ENCODE measurements at places on chromosomes 2 and 18.

DNA sequence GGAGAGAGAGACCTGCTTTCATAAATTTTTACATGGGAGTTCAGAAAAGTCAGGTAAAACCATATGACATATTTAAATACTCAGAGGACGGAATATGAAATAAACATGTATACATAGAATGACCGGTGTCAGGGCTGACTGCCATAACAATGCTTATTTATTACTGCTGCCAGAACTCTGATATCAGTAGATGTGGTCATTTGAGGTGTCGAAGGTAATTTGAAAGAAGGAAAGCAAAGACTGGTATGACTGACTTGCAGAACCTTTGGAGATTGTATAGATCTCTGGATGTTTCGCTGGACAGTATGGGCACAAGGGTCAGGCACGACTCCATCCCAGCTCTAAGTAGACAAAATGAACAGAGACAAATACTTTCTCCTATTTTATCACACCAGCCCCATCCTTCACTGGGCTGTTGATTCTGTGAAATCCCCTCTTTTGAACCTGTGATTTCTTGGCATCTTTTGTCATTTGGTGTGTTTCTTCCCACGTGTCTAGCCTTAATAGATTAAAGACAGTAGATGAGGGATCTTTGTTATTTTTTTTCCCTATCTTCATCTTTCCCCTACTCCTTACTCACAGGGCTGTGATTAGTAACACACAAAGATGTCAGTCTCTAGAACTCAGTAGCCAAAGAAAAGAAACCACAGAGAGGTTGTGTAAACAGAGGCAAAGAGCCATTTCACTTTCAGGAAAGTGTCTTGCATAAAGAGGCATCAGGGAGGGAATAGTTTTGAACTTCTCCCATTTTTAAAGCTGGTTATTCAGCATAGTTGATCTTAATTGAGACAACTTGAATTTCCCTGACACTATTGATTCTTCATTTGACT lies 61.6 kb downstream of the ICOS start:
- no peak overlapping the region for H3K4me3 ChIP-seq
- H3K27me3 ChIP-seq, result peaks cover 2% of the 10 kb centered on the region
- no peaks in the 10 kb centered on the region for H3K36me3 ChIP-seq
- no peak overlapping the region for H3K27ac ChIP-seq

DNA sequence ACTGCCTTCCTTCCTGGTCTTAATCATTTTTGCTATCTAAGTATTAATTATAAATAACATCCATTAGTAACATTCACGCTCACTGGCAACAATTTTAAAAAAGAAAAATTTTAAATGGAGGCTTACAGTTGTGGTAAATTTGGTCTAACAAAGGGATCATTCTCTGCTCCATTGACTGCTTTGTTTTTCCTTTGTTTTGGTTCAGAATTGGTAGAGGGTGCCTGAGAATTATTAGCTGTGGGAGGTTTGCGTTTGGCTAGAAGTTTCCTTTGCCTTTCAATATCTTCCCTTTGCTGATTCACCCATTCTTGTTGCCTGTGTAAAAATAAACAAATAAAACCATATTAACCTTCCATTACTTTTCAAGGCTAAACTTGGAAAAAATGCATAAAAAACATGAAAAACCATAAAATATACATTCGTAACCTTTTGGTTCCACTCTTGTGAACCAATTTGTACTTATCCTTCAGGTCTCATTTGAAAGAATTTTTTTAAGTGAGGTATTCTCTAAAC lies 114.6 kb downstream of the TLK1 start:
- H3K4me1 ChIP-seq, result peaks cover 6% of the 10 kb centered on the region
- peaks cover 73% of the 10 kb centered on the region for H3K36me3 ChIP-seq
- H3K27ac ChIP-seq, result no peak overlapping the region
- H3K27me3 ChIP-seq, result no peaks in the 10 kb centered on the region

DNA sequence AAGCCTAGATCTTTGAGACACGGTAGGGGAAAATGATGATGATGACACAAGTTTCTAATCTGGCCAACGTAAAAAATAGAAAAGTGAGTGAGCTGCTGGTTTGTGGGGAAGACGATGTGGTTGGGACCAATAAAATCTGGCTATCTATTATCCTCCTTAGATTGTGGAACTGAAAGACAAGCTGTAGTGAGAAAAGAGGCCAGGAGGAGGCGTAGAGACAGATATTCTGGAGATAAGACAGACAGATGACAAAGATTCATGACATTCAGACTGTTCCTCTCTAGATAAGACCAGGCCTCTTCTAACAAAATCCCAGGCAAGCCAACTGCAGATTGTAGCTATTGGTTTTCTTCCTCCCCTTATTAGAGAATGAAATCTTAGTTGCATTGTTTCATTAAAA lies 376.3 kb upstream of the UBE2E3 start:
- no peaks in the 10 kb centered on the region for H3K27me3 ChIP-seq
- H3K4me3 ChIP-seq, result no peak overlapping the region
- no peaks in the 10 kb centered on the region for H3K4me1 ChIP-seq
- DNase-seq, result no peak

DNA sequence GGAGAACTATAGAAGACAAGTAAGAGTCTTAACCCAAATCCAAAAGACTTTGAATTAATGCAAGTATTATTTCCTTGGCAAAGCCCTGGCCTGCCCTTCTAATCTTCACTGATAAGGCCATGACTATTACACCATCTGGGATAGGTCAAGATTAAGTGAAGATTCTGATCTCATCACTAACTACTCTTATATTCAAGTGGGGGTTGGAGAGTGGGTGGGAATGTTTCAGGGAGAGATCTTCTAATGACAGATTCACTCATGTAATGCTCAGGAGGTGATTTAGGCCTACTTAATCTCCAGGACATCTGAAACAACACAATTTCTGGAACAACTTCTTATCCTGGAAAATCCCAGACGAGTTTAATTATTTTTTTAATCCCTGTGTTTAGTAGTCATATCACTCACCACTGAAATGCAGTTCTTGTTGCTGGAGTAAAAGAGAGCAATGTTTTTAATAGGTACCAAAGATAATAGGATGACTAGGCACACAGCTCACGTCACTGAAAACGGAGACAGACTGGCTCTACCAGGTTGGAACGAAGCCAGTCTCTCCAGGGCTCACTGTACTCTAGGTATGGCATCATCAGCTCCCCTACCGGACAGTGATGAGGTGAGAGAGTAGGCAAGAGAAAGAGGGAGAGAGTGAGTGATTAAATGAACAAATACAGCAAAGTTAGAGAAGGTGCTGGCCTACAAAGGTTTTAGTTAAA lies 133.1 kb downstream of the NCKAP5 start:
- no peaks in the 10 kb centered on the region for H3K4me1 ChIP-seq
- no peak overlapping the region for H3K4me3 ChIP-seq
- no peak for DNase-seq
- no peaks in the 10 kb centered on the region for H3K36me3 ChIP-seq
- H3K27me3 ChIP-seq, result no peaks in the 10 kb centered on the region
- H3K27ac ChIP-seq, result no peak overlapping the region

- no peaks in the 10 kb centered on the region for H3K27me3 ChIP-seq
- H3K36me3 ChIP-seq, result no peaks in the 10 kb centered on the region
- DNase-seq, result no peak
- no peak overlapping the region for H3K27ac ChIP-seq
Observed at GRCh38 chr18:58177896-58178470, 134.0 kb downstream of the NEDD4L start.

DNA sequence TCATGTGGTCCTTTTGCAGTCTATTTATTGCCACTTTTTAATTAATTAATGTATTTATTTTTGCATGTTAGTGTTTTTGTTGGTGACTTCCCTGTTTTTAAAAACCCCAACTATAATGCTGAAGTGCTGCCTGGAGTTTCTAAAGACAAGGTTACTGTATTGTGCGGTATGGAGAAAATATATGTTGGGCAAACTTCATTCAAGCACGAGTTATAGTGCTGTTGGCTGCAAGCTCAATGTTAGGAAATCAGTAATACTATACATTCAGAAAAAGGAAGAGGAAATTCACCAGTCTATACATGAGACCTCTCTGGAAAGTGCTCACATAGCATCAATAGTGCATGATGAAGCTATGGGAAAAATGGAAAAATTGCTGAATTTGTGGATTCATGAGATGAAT lies 15.4 kb upstream of the RBMS1 start:
- no peak for DNase-seq
- no peaks in the 10 kb centered on the region for H3K36me3 ChIP-seq
- no peak overlapping the region for H3K4me3 ChIP-seq
- no peaks in the 10 kb centered on the region for H3K4me1 ChIP-seq
- peaks cover 5% of the 10 kb centered on the region for H3K27me3 ChIP-seq

GRCh38 chr18:28075501-28075900 lies 101.4 kb downstream of the CDH2 start:
- no peaks in the 10 kb centered on the region for H3K27me3 ChIP-seq
- H3K27ac ChIP-seq, result no peak overlapping the region
- H3K4me3 ChIP-seq, result no peak overlapping the region
- no peak for DNase-seq
- H3K4me1 ChIP-seq, result no peaks in the 10 kb centered on the region

GRCh38 chr2:121650315-121650930 lies 1.2 kb upstream of the CLASP1 start:
- peak overlapping the region; percentile 100 for H3K4me3 ChIP-seq
- peaks cover 46% of the 10 kb centered on the region for H3K4me1 ChIP-seq
- H3K36me3 ChIP-seq, result peaks cover 14% of the 10 kb centered on the region
- peak; percentile 21 for DNase-seq
- no peaks in the 10 kb centered on the region for H3K27me3 ChIP-seq
- peak overlapping the region; percentile 100 for H3K27ac ChIP-seq

- no peaks in the 10 kb centered on the region for H3K27me3 ChIP-seq
- no peak overlapping the region for H3K4me3 ChIP-seq
- H3K27ac ChIP-seq, result no peak overlapping the region
- H3K36me3 ChIP-seq, result no peaks in the 10 kb centered on the region
- no peaks in the 10 kb centered on the region for H3K4me1 ChIP-seq
Observed at GRCh38 chr2:214377286-214377624, 33.6 kb upstream of the VWC2L start.

DNA sequence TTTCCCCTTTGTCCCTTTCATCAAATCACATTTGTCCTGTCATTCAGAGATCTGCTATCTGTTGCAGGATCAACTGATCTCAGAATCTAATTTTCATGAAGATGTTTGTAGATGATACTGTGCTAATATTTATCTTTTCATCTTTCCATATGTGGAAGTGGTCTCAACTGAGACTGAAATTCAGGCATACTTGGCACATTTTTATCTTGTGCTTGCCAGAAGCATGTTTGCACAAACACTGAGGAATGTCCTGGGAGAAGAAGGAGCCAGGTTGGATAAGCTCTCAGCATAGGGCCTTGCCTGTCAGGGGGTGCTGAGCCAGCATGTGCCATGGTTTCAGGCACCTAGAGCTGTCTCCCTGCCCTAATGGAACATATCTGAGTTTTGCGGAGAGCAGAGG lies 24.5 kb upstream of the MMADHC start:
- peaks cover 3% of the 10 kb centered on the region for H3K27me3 ChIP-seq
- H3K36me3 ChIP-seq, result no peaks in the 10 kb centered on the region
- no peak for DNase-seq
- H3K27ac ChIP-seq, result no peak overlapping the region
- H3K4me1 ChIP-seq, result no peaks in the 10 kb centered on the region

DNA sequence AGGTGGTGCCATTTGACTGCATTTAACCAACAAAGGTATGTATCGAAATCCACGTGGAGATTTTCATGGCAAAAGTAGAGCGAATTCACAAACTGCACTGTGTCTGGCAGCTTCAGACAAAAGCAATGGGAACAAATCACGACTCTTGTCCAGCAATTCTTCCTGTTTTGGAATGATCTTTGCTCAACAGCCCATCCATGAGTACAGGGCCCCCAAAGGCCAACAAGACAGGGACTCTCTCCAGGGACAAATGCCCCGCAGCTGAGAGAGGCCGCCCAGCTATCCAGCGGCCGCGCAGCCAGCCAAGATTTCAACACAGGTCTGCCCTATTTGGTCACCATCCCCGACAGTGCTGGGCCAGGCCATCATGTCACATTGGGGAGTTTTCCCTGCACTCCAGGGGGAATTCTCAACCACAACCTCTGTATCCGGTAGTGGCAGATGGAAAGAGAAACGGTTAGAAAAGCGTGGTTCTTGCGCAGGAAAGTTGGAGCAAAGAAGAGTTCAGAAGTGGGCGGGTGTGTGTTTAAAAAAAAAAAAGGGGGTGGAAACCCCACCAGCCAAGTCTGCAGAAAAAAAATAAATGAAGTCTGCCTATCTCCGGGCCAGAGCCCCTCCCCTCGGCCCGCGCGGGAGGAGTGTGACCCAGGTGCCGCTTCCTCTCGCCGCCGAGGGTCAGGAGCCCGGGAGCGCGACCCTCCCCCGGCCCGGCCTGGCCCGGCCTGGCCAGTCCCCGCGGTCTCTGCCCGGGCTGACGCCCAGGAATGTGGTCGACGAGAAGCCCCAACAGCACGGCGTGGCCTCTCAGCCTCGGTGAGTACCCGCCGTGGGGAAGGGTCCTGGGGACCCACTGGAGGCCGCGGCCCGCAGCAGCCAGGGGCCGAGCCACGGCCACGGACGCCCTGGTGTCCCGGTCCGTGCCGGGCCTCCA lies at the start of gene GYPC:
Gene GYPC (plus strand): TSS at position 659 of the 931 bp plus-strand sequence. CDS start 106 bp downstream, at position 765.
- peak within 1 kb of the TSS; percentile 94 for H3K4me3 ChIP-seq
- DNase-seq, result peak; percentile 47
- H3K36me3 ChIP-seq, result peaks cover 9% of the 10 kb centered on the region

DNA sequence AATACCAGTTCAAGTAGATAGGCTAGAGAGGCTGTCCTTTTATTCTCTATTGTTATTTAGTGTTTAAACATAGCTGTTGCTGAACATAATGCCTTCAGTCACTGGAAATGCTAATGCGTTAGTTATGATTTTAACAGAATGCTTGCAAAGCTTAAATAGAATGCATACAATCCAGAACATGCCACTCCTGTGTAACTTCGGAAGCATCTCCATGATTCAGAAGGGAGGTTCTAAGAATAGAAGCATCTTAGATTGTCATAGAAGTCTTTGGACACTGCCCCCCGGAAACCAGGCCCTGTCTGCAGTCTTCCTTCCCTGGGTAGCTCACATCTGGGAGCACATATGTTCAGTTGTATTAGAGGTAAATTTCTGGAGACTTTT lies 73.2 kb downstream of the ZNF532 start:
- peak overlapping the region; percentile 1 for H3K27ac ChIP-seq
- no peak overlapping the region for H3K4me3 ChIP-seq
- H3K36me3 ChIP-seq, result peaks cover 64% of the 10 kb centered on the region
- no peaks in the 10 kb centered on the region for H3K27me3 ChIP-seq

GRCh38 chr2:37501113-37501512 lies 156.7 kb downstream of the QPCT start:
- H3K4me3 ChIP-seq, result no peak overlapping the region
- H3K27ac ChIP-seq, result no peak overlapping the region

DNA sequence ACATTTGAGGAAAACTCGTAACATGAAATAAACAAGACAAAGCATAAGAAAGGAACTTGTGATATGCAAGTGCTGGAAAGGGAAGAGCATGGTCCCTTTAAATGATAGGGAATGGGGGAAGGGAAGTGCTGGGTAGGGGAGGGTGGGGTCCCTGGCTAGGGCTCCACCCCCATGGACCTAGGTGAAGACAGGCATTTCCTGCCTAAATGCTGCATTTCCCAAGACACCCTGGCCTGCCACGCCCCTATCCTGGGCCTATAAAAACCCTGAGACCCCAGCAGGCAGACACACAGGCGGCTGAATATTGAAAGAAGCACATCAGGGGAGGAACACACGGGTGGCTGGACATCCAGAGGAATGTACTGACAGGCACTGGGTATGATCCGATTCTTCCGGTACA lies 499.9 kb downstream of the ZEB2 start:
- H3K4me1 ChIP-seq, result peaks cover 1% of the 10 kb centered on the region
- no peak for DNase-seq
- no peaks in the 10 kb centered on the region for H3K27me3 ChIP-seq

All from activated B cell treated with CpG ODN at 0.5 μM for 24 hours (primary cell).